ENCODE measurements at places on chromosomes 4 and X. TPM values are rescaled to one million over a fixed set of nuclear protein-coding genes. Genes with fewer than 3 reads are reported as not detected.
A peak's percentile ranks its signal among the peaks of the same experiment; 100 is the strongest.

SATL1 gene
- total RNA-seq, result 0.18 TPM

- no peak for DNase-seq
Observed at GRCh38 chrX:135425026-135425965, 3.6 kb downstream of the SMIM10L2A start.

PPEF2 gene
- total RNA-seq, result not detected

SMR3B gene
- total RNA-seq, result not detected

GRCh38 chrX:104098919-104099318 is 13.4 kb upstream of the ZCCHC18 start:
- DNase-seq, result no peak

DNA sequence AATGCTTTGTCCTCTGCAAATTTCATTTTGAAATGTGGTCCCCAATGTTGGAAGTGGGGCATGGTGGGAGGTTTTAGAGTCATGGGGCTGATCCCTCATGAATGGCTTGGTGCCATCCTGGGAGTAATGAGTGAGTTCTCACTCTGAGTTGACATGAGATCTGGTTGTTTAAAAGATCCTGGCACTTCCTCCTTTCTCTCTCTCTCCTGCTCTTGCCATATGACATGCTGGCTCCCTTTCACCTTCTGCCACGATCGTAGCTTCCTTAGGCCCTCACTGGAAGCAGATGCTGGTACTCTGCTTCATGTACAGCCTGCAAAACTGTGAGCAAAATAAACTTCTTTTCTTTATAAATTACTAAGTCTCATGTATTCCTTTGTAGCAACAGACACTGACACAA is 262.0 kb downstream of the IL15 start:
- no peak for DNase-seq

- DNase-seq, result no peak
Observed at GRCh38 chrX:121761845-121762244, 714.4 kb downstream of the GLUD2 start.

DNA sequence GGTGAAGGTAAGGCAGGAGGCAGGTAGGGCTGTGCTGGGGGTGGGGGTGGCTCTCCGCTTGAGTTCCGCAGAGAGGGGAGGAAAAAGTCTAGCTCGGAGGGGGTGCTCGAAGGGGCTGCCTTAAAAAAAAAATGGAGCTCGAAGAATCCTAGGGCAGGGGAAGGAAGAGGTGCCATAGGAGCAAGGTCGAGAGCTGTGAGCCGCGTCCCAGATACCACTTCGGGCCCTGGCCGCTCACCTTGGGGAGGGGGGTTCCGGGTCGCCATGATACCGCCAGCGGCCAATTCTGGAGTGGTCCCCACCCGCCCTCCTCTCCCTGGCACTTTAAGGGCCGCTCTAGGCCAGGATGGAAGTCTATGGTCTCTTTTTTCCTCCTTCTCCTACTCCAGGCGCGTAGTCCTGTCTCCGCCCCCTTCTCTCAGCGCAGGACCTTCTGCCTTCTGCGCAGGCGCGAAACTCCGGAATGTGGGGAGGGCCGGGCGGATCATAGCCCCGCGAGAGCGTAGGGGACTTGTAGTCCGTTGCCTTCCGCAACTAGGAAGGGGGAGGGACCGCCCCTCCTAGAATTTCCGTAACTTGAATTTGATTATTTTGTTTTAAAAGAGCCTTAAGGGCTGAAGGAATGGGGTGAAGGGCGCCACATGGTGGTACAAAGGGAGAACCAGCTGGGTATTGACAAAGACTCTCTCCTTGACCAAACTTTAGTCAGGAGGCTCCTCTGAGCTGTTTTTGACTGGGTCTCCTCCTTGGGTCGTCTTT is at the start of gene FUNDC1:
Gene FUNDC1 (minus strand): TSS at position 293 of the 759 bp plus-strand sequence. CDS start 27 bp downstream, at position 266.
- peak; percentile 91 for DNase-seq

GABRG1 gene
- not detected for total RNA-seq

- no peak for DNase-seq
Observed at GRCh38 chr4:16026160-16026761, 57.6 kb downstream of the PROM1 start.

DNA sequence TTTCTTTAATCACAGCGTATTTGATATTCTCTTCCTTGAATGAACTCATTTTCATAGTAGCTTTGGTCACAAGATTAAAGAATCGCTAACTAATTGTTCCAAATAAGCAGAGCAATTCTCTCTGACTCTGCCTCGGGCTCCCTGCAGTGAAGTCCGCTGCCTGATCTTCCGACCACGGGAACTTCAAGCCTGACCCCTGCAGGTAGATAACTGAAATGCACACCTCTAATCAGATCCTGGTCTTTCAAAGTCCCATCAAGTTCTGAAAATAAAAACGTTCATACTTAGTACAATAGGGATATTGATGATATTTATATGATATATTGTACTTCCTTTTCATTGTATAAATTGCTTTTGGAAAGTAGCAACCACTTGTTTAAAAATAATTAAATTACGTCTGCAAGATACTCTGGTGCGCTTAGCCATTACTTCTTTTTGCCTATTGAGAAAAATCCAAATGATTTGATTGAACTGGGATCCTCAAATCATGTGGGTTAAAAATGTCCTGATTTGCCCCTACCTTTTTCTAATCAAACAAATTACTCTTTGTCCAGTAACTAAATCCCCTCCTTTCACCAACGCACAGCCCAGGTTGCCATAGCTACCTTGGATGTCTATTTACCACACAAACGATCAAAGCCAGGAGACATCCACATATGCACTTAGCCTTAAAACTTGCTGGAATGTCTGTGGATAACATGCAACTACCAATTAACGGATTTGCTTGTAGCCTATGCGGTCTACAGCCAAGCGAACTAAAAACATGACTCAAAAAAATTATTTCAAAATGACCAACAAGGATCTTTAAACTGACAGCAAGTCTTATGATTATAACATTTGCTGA is 4.2 kb downstream of the MID1 start:
- DNase-seq, result peak; percentile 43

- DNase-seq, result no peak
Observed at GRCh38 chrX:52830551-52830950, 19.5 kb downstream of the XAGE5 start.

DNA sequence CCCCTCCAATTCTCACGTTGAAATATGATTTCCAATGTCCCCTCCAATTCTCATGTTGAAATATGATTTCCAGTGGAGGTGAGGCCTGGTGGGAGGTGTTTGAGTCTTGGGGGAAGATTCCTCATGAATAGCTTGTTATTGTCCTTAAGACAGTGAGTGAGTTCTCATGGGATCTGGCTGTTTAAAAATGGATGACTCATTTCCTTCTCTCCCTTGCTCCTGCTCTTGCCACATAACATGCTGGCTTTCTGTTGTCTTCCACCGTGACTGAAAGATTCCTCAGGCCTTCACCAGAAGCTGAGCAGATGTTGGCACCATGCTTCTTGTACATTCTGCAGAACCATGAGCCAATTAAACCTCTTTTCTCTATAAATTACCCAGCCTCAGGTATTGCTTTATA is 346.8 kb upstream of the TECRL start:
- no peak for DNase-seq

- DNase-seq, result peak; percentile 73
Observed at GRCh38 chrX:45803383-45803921, 602.8 kb upstream of the DIPK2B start.

AKAP14 gene
- not detected for total RNA-seq

DNA sequence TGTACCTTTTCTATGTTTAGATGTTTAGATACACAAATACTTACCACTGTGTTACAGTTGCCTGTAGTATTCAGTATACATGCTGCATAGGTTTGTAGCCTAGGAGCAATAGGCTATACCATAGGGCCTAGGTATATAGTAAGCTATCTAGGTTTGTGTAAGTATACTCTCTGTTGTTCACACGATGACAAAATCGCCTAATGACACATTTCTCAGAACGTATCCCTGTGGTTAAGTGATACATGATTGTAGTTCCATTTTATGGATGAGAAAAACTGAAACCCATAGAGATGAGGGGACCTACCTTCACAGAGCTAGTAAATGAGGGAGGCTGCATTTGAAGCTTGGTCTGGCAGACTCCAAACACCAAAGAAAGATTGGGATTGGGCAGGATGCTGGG is 79.4 kb upstream of the EFNB1 start:
- DNase-seq, result no peak

- no peak for DNase-seq
Observed at GRCh38 chr4:36242629-36243354, 1.5 kb downstream of the ARAP2 start.

APBB2 gene
- 13.1 TPM for total RNA-seq

- no peak for DNase-seq
Observed at GRCh38 chr4:141620715-141621114, 15.7 kb upstream of the IL15 start.

ARHGAP36 gene
- total RNA-seq, result not detected

Measured in SJSA1 (cell line).